CD4-positive, alpha-beta T cell treated with Interleukin-15 for 4 hours (primary cell): ENCODE measurements at places on chromosomes 7 and 10.

DNA sequence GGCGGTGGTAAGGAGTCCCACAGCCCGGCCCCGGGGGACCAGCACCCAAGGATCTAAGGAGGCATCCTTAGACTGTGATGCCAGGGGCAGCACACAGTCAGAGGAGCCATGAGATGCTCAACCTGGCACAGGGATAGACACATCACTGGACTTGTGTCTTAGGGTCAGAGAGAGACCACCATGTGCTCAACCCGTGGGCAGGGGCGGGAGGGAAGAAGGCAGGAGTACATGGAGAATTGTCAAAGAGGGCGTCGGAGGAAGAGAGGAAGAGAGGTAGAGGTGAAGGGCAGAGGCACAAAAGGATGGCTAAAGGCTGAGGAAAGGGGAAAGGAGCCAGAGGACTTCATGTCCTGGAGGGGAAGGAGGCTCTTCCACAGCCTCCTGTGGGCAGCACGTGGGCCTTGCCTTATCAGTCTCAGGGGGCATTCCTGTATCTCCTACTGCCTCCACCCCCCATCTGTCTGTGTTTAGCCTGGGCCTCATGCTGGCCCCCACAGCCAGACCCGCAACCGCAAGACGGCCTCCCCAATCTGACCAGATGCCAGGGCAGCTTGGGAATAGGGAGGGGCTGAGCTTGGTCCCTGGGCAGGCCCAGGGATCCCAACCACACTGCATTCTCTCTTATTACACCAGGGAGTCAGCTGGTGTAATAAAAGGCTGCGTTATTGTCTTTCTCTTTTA, 2.2 kb downstream of the ADCY1 start:
- no peak for DNase-seq

- DNase-seq = no peak
Measured at GRCh38 chr7:15947754-15948153, 261.3 kb upstream of the MEOX2 start.

- peak; percentile 10 for DNase-seq
Measured at GRCh38 chr10:121927318-121927840, 452 bp downstream of the ATE1 start.

DNA sequence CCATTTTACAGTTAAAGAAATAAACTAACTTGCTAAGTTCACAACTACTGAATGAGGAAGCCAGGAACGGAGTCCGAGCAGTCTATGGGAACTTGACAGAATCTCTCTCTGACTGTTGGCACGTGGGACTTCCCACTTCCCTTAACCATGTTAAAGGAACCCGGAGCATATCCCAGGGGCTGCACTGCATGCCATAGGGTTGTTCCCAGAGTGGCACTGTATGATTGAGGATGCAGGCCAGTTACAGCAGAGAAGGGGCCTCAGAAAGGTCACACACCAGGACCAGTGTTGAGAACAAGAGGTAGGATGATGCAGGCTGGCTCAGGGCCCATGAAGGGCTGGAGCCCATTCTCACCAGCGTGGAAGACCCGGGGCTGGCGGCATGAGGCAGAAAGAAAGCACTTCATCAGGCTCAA, 201.8 kb downstream of the NSUN6 start:
- no peak for DNase-seq

- no peak for DNase-seq
Measured at GRCh38 chr10:18438361-18439126, 212.8 kb downstream of the NSUN6 start.

- DNase-seq = no peak
Measured at GRCh38 chr7:336810-337566, 47.0 kb downstream of the FOXL3 start.

DNA sequence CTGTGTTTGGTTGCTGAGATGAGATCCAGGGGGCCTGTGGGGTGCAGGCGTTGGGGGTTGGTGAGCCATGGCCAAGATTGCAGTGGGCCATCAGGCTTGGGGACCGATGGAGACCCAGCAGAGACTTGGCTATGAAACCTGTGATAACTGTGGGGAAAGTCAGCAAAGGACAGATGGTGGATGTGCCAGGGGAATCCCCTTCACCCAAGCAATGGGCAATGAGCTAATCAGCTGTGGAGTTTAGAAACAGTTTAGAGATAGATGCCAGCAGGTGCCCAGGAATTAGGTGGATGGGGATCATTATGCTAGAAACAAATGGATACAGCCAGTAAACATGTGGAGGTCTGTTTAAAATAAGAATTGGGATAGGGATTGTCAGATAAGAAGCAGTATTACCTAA, 151.4 kb upstream of the FERD3L start:
- DNase-seq = no peak

DNA sequence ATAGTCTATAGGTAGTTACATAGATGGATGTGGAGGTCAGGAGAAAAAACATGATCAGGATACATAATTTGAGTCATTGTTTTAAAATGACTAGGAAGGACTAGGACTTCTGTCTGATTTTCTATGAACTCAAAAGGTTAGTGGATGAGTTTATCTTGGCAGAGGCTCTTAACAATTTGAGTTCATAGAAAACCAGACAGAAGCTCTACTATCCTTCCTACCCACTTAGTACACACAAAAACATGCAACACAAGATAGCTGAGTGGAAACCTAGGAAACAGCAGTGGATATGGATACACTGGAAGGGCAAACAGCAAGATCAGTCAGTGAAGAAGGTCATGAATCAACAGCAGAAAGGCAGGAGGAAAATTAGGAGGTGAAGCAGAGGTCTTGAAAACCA, 84.6 kb downstream of the VPS50 start:
- DNase-seq = no peak

DNA sequence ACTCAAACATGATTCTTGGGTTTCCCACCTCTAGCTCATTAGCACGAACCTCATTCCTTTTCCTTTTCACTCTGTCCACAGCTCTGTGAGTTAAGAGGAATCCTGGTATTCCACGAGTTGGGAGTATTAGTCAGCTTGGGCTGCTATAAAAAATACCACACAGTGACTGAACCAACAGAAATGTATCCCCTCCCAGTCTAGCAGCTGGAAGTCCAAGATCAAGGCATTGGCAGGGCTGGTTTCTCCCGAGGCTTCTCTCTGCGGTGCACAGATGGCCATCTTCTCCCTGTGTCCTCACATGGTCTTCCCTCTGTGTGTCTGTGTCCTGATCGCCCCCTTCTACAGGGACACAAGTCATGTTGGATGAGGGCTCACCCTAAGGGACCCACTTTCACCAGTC, 261.6 kb downstream of the TNS3 start:
- DNase-seq = no peak

DNA sequence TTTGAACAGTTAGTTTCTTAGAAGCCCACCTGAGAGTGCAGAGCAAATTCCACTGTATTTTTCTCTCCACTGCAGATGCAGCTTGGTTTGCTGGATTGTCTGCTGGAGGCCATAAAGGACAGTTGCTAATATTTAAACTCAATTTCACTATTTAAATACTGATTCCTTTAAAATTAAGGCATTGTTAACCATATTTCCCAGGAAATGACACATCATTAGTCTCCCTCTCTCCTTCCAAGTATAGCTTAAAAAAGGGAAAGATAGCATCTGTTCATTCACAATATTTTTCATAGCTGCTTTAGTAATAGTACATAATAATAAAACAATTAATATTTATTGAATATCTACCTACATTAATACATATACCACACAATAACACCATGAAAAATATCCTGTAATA, 252.9 kb downstream of the HGF start:
- no peak for DNase-seq

- peak; percentile 20 for DNase-seq
Measured at GRCh38 chr10:97543025-97543546, 29.5 kb upstream of the ANKRD2 start.

GRCh38 chr10:24341371-24341770, 132.4 kb downstream of the KIAA1217 start:
- DNase-seq = no peak

DNA sequence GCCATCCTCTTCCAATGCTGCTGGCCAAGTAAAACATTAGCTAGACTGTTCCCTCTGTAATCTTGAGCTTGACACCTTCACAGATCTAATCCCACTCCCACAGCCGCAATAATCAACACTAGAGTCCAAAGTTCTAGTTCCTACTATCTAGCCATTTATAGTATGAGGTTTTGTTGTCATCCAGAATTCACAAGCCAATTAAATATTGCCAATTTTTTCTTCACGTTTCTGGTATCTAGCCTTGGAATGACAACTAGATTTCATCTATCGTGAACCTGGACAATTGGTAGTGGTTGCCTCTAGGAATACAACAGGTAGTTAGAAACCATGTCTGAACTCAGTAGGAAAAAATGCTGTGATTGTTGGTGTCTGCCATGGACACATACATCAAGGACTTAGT, 10.4 kb downstream of the WASL start:
- DNase-seq = no peak

- DNase-seq = no peak
Measured at GRCh38 chr10:111175787-111176186, 99.0 kb downstream of the ADRA2A start.

- no peak for DNase-seq
Measured at GRCh38 chr7:131342864-131343442, 15.3 kb downstream of the MKLN1 start.

- DNase-seq = no peak
Measured at GRCh38 chr10:6729861-6730344, 149.8 kb upstream of the PRKCQ start.

DNA sequence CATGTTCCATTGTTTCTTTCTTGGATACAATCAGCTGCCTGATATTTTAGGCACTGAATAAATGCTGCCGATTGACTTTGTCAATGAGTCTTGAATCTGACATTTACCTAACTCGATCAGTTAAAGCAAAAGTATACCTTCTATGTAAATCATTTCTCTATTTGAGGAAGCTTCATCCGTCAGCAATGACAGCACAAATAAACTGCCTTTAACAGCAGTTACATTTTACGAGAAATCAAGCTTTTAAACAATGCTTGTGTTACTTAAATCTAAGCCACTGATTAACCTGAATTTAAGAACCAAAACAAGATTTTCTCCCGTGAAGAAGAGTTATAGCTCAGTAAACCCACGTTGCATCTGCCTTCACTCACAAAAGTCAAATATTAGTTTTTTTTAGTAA, 71.3 kb downstream of the CUL1 start:
- no peak for DNase-seq

- DNase-seq = no peak
Measured at GRCh38 chr10:86164174-86164774, 202.3 kb downstream of the GRID1 start.

- DNase-seq = no peak
Measured at GRCh38 chr7:264541-265191, 25.3 kb upstream of the FOXL3 start.

- no peak for DNase-seq
Measured at GRCh38 chr10:103155471-103156085, 37.5 kb downstream of the NT5C2 start.

- DNase-seq = no peak
Measured at GRCh38 chr10:112654794-112655193, 207.8 kb downstream of the VTI1A start.

- DNase-seq = peak; percentile 26
Measured at GRCh38 chr7:85023066-85023712, 163.7 kb downstream of the SEMA3D start.

DNA sequence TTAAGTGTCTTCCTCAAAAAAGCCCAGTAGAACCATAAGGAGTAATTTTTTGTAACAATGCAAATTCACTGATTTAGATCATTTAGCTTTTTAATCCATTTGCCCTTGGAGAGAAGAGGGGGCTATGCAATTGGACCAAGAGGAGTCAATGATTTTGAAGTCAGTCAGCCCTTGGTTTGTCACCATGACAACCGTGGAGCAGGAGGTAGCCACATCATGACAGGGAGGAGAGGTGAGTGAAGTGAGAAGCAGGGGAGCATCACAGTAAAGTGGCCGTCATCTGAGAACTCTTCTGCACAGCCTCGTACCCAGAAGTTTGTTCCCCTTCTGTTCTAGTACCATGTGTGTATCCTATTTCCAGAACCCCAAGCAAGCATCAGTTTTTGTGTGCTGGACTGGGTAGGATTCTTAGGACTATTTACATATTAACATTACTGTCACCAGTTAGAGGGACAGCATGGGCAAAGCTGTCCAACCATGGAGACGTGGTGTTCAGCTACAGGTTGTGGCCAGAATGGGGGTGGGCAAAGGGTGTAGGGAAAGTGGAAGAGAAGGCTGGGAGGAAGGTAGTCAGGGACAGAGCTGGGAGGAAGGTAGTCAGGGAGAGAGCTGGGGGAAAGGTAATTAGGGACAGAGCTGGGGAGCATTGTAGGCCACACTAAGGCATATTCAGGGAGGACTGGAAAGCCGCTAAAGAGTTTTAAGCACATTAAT, 13.1 kb downstream of the UBE3C start:
- no peak for DNase-seq

DNA sequence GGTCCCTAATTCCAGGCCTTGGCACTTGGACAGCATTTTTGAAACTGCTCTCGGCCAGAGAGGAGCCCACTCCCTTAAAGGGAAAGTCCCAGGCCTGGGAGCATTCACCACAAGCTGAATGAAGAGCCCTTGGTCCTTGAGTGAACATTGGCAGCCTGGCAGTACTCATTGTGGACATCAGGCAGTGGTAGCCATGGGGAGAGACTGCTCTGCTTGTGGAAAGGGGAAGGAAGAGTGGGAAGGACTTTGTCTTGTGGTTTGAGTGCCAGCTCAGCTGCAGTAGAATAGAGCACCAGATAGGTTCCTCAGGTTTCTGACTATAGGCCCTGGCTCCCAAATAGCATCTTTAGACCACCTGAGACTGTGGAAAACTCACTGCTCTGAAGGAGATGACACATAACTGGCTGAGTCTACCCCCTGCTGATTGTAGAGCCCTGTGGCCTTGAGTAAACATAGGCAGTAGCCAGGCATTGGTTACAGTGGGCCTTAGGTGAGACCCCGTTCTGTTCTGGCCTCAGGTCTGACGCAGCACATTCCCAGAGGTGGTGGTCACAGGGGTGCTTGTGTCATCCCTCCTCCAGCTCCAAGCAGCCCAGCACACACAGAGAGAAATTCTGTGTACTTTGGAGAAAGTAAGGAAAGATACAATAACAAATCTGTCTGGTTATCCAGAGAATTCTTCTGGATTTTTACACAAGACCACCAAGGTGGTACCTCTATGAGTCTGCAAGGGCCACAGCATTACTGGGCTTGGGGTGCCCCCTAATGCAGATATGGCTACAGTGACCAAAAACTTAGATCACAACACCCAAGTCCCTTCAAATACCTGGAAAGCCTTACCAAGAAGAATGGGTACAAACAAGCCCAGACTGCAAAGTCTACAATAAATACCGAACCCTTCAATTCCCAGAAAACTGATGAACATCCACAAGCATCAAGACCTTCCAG, 153.8 kb downstream of the GNAI1 start:
- DNase-seq = no peak

GRCh38 chr10:126939706-126940105, 34.5 kb downstream of the DOCK1 start:
- no peak for DNase-seq

GRCh38 chr10:78981970-78982281, 86.8 kb upstream of the ZMIZ1 start:
- DNase-seq = no peak

- DNase-seq = no peak
Measured at GRCh38 chr10:120415709-120416330, 41.2 kb upstream of the PLPP4 start.

GRCh38 chr10:70616761-70617160, 14.2 kb upstream of the PRF1 start:
- DNase-seq = peak; percentile 39

DNA sequence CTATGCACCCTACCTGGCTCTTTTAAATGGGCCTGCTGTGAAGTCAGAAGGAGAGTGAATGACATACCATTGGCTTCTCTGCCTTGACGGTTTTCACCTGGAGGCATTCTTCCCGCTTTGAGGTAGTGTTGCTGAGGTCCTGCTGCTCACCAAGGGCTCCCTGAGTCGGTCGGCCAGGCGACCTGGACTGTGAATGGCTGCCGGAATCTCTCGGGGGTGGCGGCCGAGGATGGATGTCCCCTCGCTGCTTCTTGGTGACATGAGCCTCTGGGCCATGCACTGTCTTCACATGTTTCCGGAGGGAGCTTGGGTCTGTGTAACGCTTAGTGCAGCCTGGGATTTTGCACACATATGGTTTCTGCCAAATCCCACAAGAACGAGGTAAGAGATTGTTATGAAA, 264.7 kb downstream of the GLI3 start:
- DNase-seq = no peak
